Activated gamma-delta T cell treated with Interleukin-2 at 50 U/mL for 16 hours (primary cell): ENCODE measurements at places on chromosomes 7 and 10.

DNA sequence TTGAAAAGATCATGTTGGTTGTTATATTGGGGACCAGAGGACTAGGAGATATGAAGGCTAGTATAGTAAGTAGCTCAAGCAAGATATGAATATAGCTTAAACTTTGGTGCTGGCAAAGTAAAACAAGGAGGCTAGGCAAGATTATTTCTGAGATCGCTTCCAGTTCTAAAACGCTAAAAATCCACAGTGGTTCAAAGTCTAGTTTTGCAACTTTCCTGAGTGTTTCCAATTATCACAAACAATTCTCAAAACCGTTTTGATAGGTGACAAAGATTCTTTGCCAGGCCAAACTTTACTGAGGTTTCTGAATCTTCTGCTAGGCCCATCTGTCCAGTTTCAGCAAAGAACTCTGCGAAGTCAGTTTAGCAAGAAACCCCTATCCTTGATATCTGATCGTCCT is 35.3 kb downstream of the PDZD8 start:
- DNase-seq, result no peak

- DNase-seq, result no peak
Observed at GRCh38 chr10:58631715-58632114, 119.0 kb downstream of the BICC1 start.

DNA sequence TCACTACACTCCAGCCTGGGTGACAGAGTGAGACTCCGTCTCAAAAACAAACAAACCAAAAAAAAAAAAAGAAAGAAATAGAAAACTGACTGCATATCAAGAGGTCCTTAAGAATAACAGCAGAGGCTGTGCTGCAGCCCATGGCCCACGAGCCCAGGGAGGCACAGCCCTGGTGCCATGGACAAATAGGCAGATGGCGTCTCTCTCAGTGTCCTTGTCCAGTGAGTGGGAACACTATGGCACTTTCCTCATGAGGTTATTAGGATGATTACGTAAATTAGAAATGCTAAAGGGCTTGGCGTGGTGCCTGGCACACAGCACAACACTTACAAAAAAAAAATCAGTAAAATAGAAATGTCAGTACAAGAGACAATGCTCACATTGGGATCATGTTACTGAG is 33.4 kb upstream of the PFKP start:
- no peak for DNase-seq

DNA sequence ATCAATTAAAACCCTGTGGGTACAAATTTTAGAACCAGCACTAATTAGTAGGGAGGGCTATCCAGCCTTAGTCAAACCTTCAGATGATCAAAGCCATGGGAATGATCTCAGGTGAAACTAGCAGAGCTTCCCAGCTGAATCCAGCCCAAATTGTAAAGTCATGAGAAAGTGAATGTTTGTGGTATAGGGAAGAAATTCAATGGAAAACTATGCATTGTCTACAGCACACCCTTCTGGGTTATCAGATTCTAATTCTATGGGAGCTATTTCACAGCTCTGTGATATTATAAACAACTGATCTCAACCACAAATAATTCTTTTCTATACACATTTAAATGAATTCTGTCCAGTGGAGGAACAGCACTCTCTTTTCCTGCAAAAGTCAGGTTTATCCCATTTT is 24.6 kb upstream of the BMPER start:
- no peak for DNase-seq
